ENCODE measurements at places on chromosomes 5 and 9.

- DNase-seq = no peak
Observed at GRCh38 chr5:170301149-170301548, 3.6 kb upstream of the LCP2 start.

DNA sequence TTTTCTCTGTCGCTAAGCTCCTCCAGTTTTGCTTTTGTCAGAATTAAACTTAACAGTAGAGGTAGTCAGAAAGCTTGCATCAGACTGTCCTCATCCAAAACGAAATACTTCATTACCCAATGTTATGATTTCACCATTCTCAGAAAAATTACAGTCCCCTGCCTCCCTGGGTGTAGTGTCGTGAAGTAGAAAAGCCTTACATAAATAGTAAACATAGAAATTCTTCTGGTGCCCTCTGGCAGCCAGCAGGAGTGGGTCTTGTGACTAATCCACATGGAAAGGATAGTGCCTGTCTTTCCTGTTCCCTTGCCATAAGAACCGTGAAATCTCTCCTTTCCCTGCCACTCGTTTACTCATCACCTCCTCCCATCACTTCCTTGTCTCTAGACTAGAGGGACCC lies 230.6 kb downstream of the GNA14 start:
- no peak for DNase-seq

- no peak for DNase-seq
Observed at GRCh38 chr9:72996114-72996513, 43.3 kb upstream of the ALDH1A1 start.

DNA sequence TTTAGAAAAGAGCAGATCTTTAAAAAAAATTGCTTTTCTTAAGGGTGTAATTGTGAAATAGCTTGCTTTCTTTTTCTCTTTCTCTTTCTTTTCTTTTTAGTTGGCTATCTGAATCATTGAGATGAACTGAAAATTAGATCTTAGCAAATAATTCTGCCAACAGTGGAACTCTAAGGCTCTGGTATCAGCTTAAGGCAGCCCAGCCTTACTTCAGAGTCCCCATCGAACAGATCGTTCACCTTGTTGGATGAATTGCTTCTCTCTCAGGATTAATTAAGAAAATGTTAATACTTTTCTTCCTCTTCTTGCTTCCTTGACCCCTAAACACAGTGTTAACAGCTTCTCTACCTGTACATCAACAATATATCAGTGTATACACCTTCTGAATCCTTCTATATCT lies 92.1 kb downstream of the ZCCHC7 start:
- DNase-seq = no peak

GRCh38 chr9:114207034-114207810 lies 51.9 kb downstream of the COL27A1 start:
- no peak for DNase-seq

- DNase-seq = no peak
Observed at GRCh38 chr9:136373300-136374182, at the start of gene CARD9. Gene CARD9 (minus strand): TSS chr9:136373669. CDS start chr9:136372078, 1,591 bp downstream.
